ENCODE measurements at places on chromosomes 2 and 18.

DNA sequence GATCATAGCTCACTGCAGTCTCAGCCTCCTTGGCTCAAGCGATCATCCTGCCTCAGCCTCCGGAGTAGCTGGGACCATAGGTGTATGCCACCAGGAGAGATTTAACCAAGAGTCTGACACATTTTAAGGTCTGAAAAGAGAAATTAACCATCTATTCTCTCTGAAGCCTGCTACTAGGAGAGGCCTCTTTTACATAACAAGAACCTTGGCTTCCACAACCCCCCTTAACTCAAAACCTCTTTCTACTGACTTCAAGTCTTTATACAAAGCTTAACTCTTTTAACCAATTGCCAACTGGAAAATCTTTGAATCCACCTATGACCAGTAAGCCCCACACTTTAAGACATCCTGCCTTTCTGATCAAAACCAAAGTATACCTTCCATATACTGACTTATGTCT, 279.9 kb upstream of the CELF4 start:
- no peak for DNase-seq
- H3K27me3 ChIP-seq = no peaks in the 10 kb centered on the region
- H3K27ac ChIP-seq = no peak overlapping the region
- no peak overlapping the region for H3K4me3 ChIP-seq
- no peaks in the 10 kb centered on the region for H3K4me1 ChIP-seq

GRCh38 chr2:172113617-172114016, 10.9 kb upstream of the DLX2 start:
- DNase-seq = no peak
- H3K4me1 ChIP-seq = no peaks in the 10 kb centered on the region
- H3K36me3 ChIP-seq = no peaks in the 10 kb centered on the region
- no peak overlapping the region for H3K4me3 ChIP-seq
- H3K27me3 ChIP-seq = peaks cover 7% of the 10 kb centered on the region
- H3K27ac ChIP-seq = no peak overlapping the region

- H3K27ac ChIP-seq = no peak overlapping the region
- no peaks in the 10 kb centered on the region for H3K36me3 ChIP-seq
- no peak for DNase-seq
- peak overlapping the region; percentile 48 for H3K4me3 ChIP-seq
- H3K27me3 ChIP-seq = no peaks in the 10 kb centered on the region
These were observed 1.6 kb downstream of the DLGAP1 start for GRCh38 chr18:4453567-4453873.

GRCh38 chr2:234395891-234396420, 100.9 kb downstream of the ARL4C start:
- no peaks in the 10 kb centered on the region for H3K27me3 ChIP-seq
- H3K27ac ChIP-seq = no peak overlapping the region
- no peaks in the 10 kb centered on the region for H3K4me1 ChIP-seq
- no peak overlapping the region for H3K4me3 ChIP-seq

GRCh38 chr2:14245901-14246300, 386.6 kb upstream of the LRATD1 start:
- H3K4me3 ChIP-seq = no peak overlapping the region
- H3K4me1 ChIP-seq = no peaks in the 10 kb centered on the region
- H3K27me3 ChIP-seq = no peaks in the 10 kb centered on the region
- no peak for DNase-seq
- no peak overlapping the region for H3K27ac ChIP-seq
- no peaks in the 10 kb centered on the region for H3K36me3 ChIP-seq

Measured in upper lobe of left lung (tissue), 6 donors.